ENCODE measurements at places on chromosomes 7 and 10. TPM values are rescaled to one million over a fixed set of nuclear protein-coding genes. Genes with fewer than 3 reads are reported as not detected.

DNA sequence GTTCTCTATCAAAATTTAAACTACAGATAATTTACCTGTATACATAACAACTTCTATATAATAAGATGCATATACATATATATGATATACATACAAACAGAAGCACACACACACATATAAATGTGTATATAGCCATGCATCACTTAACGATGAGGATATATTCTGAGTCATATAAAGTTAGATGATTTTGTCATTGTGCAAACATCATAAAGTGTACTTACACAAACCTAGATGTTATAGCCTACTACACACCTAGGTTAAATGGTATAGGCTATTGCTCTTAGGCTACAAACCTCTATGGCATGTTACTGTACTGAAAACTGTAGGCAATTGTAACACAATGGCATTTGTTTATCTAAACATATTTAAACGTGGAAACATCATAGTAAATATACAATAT is 937.6 kb upstream of the KCND2 start:
- no peaks in the 10 kb centered on the region for H3K27me3 ChIP-seq
- H3K4me3 ChIP-seq, result no peak overlapping the region
- H3K27ac ChIP-seq, result no peak overlapping the region
- H3K4me1 ChIP-seq, result no peaks in the 10 kb centered on the region
- DNase-seq, result no peak

DNA sequence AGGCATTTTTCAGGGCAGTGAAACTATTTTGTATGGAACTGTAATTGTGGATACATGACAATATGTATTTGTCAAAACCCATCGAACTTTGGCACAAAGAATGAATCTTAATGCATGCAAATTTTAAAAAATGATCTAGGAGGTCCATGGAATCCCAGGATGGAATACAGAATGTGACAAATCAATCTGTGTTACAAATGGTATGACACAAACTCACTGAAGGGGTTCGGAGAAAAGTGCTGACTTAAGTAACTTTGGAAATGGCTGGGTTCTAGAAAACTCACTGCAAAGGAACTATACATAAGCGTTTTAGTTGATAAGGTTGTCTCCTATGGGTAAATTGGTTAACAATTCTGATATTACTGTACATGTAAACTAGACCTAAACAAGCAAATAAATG is 26.0 kb downstream of the CALN1 start:
- H3K36me3 ChIP-seq, result no peaks in the 10 kb centered on the region
- H3K4me3 ChIP-seq, result no peak overlapping the region
- H3K27ac ChIP-seq, result no peak overlapping the region

GRCh38 chr7:151249732-151250072 is 1.2 kb upstream of the SMARCD3 start:
- H3K36me3 ChIP-seq, result no peaks in the 10 kb centered on the region
- H3K27ac ChIP-seq, result peak overlapping the region; percentile 89
- peaks cover 63% of the 10 kb centered on the region for H3K4me1 ChIP-seq
- DNase-seq, result peak; percentile 72

DNA sequence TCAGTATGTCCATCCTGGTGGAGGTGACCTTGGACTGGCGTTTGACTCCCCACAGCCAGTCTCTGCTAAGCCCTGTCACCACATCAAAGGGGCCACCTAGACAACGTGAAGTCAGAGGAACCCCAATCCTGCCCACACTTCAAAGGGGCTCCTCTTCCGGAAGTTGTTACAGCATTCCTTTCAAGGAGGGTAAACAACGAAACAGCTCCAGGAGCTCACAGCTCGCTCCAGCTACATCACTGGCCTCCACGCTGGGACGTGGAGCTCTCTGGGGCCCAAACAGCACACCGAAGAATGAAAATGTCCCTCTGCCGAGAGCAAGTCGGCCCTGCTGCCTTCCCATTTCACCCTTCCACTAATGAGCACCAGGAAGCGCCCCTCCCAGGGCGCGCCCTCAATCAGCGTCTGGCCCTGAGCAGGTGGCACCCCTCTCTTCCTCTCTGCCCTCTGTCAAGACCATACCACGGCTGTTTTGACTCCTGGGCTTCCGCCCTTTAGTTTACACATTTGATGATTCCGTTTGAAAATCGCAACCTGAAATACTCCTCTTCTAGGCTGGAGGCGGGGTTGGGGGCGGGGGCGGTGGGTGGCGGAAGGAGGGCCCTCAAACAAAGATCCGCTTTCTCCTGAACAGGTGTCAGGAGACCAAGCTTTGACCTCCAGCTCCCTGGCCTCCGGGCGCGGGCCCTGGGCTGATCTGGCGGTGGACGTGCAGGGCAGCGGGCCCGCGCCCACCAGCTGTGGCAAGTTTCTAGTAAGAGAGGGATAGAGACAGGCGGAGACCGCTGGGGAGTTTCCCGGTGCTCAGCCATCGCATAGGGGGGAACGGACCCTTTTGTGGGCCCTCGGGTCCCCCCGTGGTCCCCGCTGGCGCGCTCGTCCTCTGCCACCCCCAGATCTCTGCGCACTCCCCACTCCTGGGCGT is 53.1 kb upstream of the KDM7A start:
- peak overlapping the region; percentile 66 for H3K4me3 ChIP-seq
- no peaks in the 10 kb centered on the region for H3K36me3 ChIP-seq
- no peaks in the 10 kb centered on the region for H3K27me3 ChIP-seq
- H3K4me1 ChIP-seq, result peaks cover 26% of the 10 kb centered on the region
- DNase-seq, result peak; percentile 51

Gene MRPS16
- total RNA-seq, result 55.9 TPM
